ENCODE measurements at places on chromosomes 7 and 10.

DNA sequence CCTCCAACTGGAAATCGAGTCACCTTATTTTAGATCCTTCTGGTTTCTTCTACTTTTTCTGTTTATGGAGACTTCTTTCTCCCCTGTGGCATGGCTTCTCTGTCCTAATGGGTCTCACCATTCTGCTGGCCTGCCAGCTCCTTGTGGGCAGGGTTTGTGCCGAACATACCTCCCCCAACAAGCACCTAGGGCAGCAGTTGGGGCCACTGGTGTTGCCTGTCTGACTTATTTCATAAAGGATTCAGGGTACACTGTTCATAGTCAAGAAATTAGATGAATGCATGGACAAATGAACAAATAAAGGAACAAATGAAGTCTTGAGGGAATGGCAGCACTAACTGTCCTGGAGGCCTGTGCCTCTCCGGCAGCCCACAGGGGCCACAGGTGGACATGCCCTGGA lies 55.6 kb upstream of the DOCK1 start:
- DNase-seq: no peak

- no peak for DNase-seq
Measured at GRCh38 chr10:110723224-110723891, 79.2 kb downstream of the RBM20 start.

GRCh38 chr10:67250686-67251085 lies 324.9 kb downstream of the LRRTM3 start:
- DNase-seq: no peak

DNA sequence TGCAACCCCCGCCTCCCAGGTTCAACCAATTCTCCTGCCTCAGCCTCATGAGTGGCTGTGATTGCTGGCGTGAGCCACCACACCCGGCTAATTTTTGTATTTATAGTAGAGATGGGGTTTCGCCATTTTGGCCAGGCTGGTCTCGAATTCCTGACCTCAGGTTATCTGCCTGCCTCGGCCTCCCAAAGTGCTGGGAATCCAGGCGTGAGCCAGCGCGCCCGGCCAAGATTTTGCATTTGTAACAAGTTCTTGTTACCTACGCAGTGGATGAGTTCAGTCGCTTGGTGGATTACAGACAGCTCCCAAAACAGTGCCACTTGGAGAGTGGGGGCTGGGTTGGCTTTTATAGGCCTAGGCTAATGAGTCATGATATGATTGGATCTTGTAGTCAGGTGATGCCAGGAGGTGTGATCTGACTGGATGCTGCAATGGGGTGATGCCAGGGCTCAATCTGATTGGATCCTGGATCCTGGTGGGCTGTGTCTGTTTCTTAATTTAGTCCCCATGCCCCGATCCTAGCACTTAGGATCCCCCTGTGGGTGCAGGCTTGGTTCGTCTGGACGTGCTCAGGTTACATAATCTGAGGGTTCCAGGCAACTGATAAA lies 20.3 kb downstream of the SBDS start:
- no peak for DNase-seq

All from Ammon's horn (tissue), 1 donor.